ENCODE measurements at places on chromosomes 11 and 22.

GRCh38 chr11:119472856-119473222, 49.9 kb upstream of the THY1 start:
- DNase-seq: no peak

DNA sequence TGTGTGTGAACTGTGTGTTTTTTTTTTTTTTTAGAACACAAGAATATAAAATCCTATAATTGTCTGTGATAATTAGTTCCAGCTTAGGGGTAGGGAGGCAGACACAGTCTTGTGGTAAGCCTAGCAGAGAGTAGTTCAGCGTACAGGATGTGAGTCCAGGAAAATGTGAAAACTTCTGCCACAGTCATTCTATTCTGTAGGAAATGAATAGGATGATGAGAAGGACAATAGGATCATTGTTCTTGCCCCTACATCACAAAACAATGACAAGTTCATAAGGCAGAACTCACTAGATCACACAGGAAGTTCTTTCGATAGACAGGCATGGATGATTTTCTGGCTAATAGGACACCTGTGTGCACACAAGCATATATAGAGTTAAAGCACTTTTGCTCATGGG, 132.2 kb downstream of the NAV2 start:
- no peak for DNase-seq

DNA sequence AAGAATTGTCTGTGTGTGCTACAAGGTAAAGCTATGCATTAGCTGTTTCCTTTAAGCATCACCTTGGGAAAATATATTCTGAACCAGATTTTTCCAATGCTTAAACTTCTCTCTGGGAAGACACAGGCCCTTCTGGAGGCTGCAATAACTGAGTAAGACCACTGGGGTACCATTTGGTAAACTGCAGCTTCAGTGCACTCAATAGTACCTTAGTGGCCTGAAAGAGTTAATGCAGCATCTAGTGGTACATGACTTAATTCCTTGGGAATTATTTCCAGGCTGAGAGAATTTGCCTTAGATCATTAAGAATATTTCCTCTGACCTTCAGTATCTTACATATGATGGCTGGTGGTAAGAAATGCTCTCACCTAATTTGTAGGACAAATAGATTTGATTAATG, 727.4 kb downstream of the DLG2 start:
- peak; percentile 35 for DNase-seq

DNA sequence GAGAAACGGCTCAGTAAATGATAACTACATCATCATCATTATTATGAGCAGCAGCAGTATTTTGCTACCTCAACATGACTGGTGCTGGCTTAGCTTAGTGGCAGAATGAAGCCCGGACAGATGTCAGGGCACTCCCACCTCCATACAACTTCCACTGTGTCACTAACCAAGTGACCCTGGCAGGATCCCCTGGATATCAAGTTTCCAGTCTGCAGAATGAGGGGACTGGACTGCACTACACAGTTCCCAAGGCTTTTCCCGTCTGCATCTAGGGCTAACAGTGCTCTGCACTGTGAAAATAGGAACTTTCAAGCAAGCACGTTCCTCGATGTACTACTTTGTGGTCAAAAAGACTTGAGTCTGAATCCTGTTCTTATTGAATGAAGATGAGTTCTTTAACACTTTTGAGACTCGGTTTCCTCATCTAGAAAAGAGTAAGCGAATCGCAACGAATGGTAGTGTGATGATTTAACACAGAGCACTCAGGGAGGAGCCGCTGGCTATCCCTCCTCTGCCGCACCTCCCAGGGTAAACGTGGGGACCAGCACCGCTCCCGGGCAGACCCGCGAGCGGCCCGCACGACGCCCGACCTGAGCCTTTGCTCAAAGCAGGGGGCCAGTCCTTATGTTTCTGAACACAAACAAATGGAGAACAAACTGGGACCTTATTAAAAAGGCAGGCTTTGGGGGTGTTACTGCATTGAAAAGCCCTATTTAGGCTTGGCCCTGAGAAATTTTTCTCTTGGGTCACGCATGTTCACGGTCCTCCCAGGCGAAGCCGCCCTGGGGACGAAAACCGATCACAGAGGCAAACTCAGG, 910 bp downstream of the CLTCL1 start:
- DNase-seq: no peak

- DNase-seq: no peak
These were observed 11.7 kb upstream of the ANKRD42 start for GRCh38 chr11:83181815-83182214.

DNA sequence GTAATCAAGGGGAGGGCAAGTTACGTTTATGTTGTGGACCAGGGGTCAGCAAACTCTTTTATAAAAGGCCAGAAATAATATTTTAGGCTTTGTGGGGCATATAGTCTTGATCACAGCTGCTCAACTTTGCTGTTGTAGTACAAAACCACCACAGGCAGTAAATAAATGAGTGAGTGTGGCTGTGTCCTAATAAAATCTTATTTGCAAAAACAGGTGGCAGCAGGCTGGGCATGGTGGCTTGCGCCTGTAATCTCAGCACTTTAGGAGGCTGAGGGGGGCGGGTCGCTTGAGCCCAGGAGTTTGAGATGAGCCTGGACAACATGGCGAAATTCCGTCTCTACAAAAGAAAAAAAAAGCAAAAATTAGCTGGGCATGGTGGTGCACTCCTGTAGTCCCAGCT, 57.9 kb upstream of the NUP160 start:
- no peak for DNase-seq

- DNase-seq: no peak
These were observed 4.4 kb downstream of the DUSP8 start for GRCh38 chr11:1567721-1568100.

DNA sequence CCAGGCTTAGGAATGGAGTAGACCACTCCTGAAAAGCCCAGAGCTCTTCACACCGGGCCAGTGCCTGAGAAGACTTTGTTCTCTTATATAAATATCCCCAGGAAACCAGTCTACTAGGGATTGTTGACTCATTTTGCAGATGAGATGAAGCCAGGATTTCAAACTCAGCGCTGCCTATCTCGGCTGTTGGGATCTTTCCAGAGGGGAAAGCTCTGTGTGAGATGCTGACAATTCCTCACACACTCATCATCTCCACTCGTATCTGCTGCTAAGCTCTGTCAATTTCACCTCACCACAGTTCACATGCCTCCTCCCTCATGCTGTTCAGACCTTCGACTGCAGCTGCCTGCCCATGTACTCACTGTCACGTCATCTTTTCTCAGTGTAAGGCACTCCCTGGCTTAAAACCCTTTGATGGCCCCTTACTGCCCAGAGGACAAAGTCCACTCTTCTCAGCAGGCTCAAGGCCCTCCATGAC, 12.5 kb downstream of the USH1C start:
- DNase-seq: no peak

DNA sequence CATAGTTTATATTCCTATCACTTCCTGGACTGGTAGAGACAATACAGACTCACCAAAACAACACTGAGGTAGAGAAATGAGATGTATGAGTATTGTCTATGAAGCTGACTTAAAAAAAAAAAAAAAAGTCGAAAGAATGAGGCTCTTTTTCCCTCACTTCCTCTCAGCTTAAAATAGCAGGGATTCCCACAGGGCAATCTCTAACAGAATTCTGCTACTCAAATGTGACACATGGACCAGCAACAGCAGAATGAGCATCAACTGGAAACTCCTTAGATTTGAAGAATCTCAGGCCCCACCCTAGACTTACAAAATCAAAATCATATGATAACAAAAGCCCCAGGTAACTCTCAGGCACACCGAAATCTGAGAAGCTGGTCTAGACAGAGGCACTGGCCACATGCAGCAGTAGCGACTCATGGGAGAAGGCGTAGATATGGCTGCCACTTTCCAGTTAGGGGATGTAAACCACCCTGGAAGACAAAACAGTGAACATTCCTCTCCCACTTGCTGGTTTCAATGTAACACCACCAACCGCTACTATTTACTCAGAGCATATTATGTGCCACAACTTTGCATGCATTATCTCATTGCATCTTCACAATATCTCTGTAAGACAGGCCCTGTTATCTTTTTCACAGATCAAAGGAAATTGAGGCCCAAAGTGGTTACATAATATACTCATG, 128.0 kb downstream of the RBFOX2 start:
- no peak for DNase-seq

DNA sequence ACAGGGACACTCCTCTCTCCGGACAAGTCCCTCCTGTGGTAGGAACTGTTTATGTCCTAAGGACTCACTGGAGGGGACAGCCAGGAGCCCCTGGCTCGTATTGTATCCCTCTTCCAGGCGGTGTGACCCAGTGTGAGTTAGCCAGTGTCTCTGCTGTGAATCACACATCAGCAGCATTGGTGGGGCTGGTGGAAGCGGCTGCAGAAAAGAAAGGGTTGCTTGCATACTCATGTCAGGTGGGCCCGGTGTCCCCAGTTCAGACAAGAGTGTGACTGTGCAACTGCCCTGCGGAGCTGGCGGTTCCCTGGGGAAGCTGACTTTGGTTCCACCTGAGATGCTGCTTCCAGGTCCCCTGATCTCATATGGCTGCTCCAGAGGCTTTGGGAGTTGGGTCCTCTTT, 99.4 kb downstream of the ZBTB16 start:
- DNase-seq: no peak

DNA sequence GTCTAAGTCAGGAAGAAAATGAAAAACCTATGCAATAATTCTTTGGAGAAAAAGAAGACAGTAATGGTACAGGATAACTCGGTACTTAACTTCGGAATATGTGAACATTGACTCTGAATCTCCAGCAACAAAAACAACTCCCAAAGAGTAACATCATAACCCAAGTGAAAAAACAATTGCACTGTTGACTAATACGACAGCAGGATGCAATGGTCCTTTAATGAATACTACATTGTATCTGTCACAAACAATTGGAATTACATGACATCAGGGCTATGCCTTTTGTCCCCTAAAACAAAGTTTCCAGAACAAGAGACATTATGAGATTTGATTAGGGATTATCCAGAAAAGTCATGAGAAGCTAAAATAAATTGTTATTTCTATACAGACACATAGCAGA, 1065.9 kb downstream of the LRRC4C start:
- DNase-seq: no peak

- no peak for DNase-seq
These were observed 319.5 kb upstream of the FAT3 start for GRCh38 chr11:91904792-91905785.

DNA sequence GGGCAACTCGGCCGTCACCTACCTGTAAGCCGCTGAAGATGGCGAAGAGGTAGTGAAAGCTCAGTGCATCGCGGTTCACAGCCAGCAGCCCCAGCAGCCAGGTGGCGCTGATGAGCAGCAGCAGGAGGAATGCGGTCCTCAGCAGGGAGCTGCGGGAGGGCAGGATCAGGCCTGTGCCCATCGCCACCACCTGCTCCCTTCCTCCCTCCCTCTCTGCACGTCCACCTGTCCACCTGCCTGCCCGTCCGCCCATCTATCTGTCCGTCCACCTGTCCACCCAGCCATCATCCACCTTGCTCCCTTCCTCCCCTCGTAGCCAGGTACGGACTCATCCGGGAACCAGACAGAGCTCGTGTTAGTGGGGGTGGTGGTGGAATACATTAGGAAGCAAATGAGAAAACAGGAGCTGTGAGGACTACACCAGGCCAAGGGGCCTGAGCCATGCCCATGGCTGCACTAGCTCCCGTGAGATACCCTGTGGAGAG, 32.2 kb downstream of the TRMU start:
- DNase-seq: peak; percentile 40

DNA sequence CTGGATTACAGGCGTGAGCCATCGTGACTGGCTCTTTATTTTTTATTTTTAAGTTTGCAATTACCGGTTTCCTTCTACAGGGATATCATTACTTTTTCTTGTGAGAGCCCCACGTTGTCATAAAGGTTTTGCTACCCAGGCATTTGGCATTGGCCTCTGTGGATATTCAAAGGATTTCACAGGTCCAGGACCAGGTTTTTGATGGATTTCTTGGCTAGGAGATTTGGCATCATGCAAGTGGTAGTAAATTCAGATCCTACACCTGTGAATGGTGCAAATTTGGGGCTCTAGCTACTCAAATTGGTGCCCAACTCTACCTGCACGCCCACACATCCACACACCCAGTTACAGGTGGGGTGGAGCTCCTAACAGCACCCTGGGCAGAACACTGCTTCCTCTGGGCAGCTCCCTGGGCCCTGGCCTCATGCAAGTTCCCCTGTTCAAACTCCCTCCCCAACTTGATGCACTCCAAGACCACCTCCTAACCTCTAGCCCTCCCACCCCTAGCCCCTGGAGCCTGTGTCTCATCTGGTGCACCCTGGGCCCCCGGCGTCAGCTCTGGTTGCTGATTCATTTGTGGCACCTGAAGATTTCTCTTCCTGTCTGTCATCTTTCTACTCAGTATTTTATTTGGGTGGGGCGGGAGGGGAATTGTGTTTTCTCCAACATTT, 9.3 kb upstream of the MRGPRD start:
- no peak for DNase-seq

DNA sequence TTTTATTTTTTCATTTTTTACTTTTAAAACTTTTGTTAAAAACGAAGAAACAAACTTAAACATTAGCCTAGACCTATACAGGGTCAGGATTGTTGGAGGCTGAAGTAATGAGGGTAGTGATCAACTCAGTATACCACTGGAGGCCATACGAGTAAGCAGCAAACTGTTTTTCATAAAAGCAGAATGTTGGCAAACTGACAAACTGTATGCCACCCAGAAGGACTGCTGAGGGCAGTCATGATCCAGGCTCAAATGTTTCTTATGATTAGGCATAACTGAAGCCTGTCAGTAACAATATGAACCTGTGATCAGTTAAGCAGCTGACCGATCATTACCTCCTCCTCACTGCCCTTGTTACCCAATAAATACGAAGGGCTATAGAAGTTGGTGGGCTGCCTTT, 10.2 kb upstream of the SC5D start:
- no peak for DNase-seq

- DNase-seq: no peak
These were observed 15.1 kb upstream of the CYTH4 start for GRCh38 chr22:37267135-37267587.

All from NT2/D1 (cell line).